ENCODE measurements at places on chromosomes 12 and 14. TPM values are rescaled to one million over a fixed set of nuclear protein-coding genes. Genes with fewer than 3 reads are reported as not detected.

The CLEC2A gene
- not detected for total RNA-seq

The PLA2G1B gene
- not detected for total RNA-seq

The SYCP3 gene
- total RNA-seq, result not detected

DNA sequence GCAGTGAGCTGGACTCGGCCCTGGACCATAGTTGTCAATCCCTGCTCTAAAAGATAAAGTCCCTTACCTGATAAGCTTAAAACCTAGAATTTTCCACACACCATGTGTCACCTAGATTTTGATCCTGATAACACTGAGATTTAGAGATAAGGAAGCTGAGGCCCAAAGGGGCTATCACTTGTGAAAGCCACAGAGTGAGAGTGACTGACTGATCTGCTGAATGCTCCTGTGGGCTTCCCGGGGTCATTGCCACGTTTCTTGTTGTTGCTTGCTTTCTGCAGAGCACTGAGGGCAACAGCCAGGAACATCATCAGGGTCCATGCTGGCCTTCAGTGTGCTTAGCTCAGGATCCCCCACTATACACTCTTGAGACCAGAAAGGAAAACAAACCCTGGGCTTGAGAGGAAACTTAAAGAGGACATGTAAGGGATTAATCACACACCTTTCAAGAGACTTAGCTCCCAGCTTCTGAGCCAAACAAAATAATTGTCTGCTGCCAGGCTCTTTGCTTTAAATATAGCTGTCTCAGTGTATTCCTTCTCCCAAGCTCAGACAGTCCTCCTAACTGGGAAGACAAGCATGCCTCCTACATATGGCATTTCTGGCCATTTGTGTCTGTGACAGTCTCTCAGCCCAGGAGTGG, 82.6 kb upstream of the ARHGAP5 start:
- no peak for DNase-seq

The TAS2R7 gene
- not detected for total RNA-seq

DNA sequence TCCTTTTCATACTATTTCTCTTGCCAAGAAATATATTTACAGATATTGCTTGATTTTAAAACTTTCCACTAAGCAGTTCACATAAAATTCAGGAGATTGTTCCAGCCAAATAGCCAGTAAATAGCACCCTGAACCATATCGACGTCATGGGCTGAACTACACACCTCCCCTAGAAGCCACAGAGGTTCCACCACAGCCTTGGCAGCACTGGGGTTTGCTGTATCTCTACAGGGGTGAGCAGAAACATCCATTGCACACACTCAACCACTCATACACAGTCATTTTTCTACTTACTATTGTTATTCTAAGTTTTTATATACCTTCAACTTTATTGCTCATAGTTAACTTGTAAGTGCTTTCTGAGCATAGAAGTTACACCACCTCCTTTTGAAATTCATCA, 8.1 kb upstream of the EIF2S3B start:
- DNase-seq, result no peak

GRCh38 chr12:7154042-7154441, 23.9 kb downstream of the CLSTN3 start:
- no peak for DNase-seq

GRCh38 chr12:57240926-57241401, 10.0 kb downstream of the STAC3 start:
- no peak for DNase-seq

- no peak for DNase-seq
Observed at GRCh38 chr12:22287101-22287500, 47.4 kb downstream of the ST8SIA1 start.

The FOXN3 gene
- total RNA-seq, result 126 TPM

DNA sequence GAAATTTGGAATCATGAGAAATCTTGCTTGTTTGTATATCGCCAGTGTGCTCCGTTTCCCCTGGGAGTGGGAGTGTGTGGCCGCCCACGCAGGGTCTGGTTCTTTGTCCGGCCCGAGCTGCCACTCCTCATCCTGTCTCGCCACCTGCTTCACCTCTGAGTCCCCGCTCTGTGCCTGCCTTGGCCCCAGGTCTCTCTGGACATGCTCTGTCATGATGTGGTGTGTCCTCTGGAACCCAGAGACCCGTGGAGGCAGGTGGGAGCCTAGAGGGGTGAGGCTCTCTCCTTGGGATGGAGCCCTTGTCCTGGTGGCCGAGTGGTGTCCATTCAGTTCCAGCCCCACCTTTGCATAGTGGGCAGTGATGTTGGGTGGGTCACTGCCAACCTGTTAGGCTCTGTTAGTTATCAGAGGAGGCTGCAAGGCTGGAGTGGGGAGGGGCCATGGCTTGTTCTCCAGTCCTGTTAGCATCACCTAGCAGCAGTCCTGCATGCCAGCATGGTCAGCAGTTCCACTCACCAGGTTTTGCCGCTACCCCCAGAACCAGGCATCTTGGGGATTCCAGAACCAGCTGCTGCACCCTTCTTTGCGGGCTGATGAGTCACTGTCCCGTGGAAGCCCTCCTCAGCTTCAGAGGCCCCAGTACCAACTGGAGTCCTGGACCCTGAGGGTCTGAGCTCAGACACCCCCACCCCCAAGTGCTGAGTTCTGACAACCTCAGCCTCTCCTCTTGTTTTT, 76.5 kb downstream of the EP400 start:
- DNase-seq, result no peak

- peak; percentile 89 for DNase-seq
Observed at GRCh38 chr12:55996201-55996714, 818 bp upstream of the SUOX start.

GRCh38 chr12:84435682-84436081, 476.9 kb downstream of the SLC6A15 start:
- DNase-seq, result no peak

The ZNF385A gene
- 35.7 TPM for total RNA-seq

DNA sequence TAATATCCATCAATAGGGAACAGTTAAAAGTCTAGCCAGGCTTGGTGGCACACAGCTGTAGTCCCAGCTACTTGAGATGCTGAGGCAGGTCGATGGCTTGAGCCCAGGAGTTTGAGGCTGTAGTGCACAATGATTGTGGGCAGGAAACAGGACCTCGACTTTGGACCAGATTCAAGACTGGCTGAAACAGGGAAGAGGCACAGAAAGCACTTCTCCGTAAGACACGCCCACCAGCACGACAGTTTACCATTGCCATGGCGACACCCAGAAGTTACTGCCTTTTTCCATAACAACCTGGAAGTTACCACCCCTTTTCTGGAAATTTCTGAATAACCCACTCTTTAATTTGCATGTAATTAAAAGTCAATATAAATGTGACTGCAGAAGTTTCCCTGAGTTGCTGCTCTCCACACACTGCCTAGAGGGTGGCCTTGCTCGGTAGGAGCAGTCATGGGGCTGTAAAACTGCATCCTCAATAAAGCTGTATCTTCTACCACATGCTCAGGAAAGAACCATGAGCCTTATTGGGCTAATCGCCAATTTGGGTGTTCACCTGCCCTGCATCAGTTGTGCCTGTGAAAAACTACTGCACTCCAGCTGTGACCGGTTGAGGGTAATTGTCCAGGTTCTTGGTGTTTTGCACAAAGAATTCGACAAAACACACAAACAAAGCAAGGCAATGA, 4.6 kb upstream of the LRRC23 start:
- peak; percentile 82 for DNase-seq

The SMOC1 gene
- not detected for total RNA-seq

GRCh38 chr14:77920312-77920711, 120.4 kb downstream of the ADCK1 start:
- no peak for DNase-seq

The CEBPE gene
- total RNA-seq, result not detected

DNA sequence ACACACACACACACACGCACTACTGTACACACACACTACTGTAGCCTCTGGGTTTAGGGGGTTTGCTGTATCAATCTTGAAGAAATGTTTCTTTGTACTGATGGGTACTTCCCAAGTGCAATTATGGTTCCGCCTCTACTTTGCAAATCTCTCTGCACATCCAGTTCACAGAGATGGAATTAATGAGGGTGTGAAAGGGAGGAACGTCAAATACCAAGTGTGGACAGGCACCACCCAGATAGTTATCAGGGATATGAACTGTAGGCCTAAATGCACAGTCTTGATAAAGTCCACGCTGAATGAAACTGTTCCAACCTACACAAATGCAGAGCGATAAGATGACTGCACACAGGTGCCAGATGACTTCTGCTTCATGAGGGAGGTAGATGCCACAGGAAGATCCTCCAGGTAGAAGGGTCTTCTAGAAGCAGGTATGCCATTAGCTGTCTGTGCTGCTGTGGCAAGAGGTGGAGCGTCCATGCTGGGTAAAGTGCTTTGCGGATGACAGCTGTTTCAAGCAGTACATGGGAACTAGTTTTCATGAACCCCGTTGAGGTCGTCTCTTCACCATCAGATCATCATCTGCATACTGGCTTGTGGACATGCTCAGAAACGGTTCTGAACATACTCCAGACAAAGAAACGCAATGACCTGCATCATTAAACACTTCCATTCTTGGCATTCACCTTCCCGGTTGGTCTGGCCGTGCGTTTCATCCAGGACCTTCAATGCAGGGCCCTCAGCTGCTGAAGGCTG, 314.3 kb upstream of the RTL1 start:
- DNase-seq, result peak; percentile 9

DNA sequence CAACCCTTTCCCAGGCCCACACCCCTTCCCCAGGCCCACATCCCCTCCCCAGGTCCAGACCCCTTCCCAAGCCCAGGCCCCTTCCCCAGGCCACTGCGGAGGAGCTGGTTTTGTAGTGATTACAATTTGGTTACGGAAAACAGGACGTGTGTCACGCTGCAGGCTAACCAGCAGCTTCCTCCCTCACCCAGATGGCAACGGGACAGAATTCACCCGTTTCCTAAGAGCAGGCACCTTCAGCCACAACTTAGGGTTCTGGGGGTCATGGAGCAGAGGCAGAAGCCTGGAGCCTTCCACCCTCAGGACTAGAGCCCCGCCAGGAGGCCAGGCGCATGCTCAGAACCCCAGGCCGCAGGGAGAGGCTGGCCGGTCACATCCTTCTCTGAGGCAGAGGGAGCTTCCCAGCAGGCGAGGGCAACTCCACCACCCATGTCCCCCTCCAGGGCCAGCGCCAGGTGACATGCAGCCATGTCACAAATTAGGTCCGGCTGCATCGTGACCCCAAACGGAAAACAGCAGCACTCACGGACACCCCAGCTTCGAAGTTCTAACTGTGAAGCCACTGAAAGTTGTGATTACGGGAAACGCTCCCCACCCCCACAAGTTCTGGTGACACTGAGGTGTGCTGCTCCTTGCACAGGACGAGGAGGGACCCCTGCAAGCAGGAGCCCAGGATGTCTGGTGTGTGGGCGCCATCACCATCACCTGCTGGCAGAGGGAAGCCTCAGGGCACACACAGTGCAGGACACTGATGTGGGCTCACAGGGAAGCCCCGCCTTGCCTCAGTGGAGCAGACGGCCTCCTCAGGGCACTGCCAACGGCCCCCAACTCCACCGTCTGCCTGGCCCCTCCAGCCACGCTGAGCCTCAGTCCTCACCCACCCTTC, 7.7 kb downstream of the BRF1 start:
- no peak for DNase-seq

- peak; percentile 42 for DNase-seq
Observed at GRCh38 chr12:53101931-53102781, 1.1 kb upstream of the SOAT2 start.

DNA sequence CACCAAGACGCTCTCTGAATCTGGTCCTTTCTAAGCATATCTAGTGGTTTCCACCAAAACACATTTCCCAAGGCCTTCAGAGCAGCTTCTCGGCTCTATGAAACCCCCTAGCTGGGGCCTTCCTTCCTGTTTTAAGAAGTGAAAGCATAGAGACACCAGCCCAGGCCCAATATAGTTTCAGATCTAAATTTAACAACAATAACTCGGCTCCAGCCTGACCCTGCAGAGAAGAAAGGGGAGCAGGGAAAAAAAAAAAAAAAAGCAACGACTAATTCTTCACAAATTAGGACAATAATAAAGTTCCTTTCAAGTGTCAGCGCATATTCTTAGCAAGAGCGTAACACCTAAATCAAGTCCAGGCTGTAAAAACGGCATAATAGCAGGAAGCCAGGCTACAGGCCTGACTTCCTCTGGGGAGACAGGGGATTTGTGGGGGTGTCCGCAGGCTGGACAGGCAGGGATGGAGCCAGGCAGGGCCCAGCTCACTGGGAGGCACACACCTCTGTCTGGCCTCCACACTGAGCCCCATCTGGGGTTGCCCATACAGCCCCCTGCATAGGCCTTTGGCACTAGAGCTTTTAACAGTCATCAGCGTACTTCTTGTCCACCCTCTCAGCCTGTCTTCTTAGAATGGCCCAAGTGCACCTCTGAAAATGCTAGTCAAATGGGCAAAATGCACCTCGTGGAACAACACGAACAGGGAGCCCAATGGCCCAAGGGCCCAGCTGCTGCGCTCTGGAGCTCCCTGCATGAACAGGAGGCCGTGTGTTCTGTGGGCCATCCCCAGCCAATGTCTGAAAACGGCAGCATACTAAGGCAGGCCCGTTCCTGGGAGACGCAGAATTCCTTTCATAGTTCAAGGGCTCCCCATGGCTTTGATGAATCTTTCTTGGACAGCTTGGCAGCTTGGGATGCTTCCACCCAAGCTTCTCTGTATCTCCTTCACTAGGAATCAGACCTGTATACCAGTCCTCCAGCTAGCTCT, 772.9 kb downstream of the MED13L start:
- DNase-seq, result no peak

GRCh38 chr12:94754653-94755052, 104.3 kb upstream of the TMCC3 start:
- no peak for DNase-seq

The MMP14 gene
- total RNA-seq, result 23.8 TPM

- no peak for DNase-seq
Observed at GRCh38 chr12:81541121-81541520, 218.0 kb downstream of the PPFIA2 start.

- no peak for DNase-seq
Observed at GRCh38 chr14:59358784-59359183, 106.4 kb downstream of the GPR135 start.

The CALM1 gene
- total RNA-seq, result 1,126 TPM

The RNF31 gene
- total RNA-seq, result 199 TPM

DNA sequence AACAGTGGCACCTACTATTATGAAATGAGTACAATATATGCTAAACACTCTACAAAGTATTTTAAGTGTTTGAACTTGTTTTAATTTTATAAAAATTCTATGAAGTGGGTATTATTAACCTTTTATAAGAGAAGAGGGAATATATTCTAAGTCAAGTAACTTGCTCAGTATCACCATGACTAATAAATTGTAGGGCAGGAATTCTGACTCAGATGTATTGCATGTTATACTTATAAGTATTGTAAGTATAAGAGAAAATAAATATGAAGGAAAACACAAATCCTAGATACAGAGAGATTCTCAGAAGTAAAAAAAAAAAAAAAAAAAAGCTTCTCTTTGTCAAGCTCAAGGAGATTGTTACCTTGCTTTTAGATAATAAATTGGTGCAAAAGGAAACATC, 893.2 kb downstream of the SLC16A7 start:
- DNase-seq, result no peak

The CHGA gene
- total RNA-seq, result 211 TPM

- peak; percentile 56 for DNase-seq
Observed at GRCh38 chr14:53450871-53451270, 297.7 kb upstream of the DDHD1 start.

The CARMIL3 gene
- total RNA-seq, result not detected
